COR-L47 (cell line): ENCODE measurements at places on chromosomes 3 and 15.

- DNase-seq: no peak
Observed at GRCh38 chr3:165181556-165181955, 14.6 kb downstream of the SLITRK3 start.

GRCh38 chr3:76942101-76942500, 97.8 kb upstream of the ROBO2 start:
- DNase-seq: no peak

DNA sequence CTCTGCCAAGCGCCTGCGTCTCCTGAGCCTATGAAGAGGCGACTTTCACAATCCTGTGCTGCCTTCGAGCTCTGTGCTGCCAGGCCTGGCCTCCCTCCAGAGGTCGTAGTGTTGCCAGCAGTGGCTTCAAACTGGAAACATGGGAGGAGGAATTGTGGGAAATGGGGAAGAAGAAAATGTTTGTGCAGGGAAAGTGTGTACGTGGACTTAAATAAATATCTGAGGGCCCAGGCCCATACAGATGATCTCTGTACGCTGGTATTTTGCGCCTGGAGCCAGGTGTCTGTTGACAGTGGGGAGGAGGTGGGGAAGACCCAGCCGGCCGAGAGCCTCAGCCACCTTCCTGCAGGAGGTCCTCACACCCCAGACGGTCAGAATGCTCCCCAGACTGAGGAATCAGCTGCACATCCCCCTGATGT, 44.6 kb downstream of the ZBTB38 start:
- no peak for DNase-seq

GRCh38 chr15:68412218-68412617, 19.7 kb downstream of the ITGA11 start:
- no peak for DNase-seq

DNA sequence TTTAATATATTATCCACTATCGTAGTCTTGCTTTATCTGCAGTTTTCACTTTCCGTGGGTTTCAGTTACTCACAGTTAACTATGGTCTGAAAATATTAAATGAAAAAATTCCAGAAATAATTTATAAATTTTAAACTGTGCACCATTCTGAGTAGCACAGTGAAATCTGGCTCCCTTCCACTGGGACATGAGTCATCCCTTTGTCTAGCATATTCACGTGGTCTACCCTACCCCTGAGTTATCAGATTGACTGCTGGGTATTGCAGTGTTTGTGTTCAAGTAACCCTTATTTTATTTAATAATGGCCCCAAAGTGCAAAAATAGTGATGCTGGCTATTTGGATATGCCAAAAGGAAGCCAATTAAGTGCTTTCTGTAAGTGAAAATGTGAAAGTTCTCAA, 539.5 kb upstream of the AGTR1 start:
- DNase-seq: no peak

DNA sequence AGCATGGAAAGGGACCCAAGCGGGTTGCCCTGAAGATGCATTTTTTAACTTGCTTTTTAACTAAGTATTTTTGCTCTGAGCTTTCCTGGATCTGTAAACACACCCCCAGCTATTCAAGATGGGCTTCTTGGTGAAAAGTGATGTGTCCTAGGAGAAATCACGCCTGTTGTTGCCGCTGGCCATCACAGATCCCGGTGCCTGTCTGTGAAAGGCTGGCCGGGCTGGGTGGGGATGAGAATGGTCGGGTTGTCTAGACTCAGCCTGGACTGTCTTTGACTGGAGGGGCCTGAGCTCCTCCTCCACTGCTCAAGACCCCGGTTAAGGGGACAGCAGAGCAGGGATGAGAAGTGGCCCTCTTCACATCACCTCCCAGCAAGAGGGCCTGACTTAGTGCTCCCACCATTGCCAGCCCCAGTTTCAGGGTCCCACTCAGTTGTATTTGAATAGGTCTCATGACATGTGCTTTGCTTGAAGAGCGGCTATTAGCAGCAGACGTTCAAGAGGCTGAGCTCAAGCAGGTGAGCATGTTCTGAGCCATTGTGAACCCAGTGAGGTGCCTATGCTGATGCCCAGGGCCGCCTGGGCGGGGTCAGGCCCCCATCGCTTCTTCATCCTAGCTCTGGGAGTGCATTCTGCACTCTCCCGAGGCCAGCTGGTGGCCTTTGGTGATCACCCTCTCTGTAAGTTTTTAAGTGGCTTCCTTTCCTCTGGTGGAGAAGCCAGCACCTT, 79.9 kb downstream of the IGF1R start:
- no peak for DNase-seq

- DNase-seq: no peak
Observed at GRCh38 chr3:77835921-77836320, 796.0 kb downstream of the ROBO2 start.

DNA sequence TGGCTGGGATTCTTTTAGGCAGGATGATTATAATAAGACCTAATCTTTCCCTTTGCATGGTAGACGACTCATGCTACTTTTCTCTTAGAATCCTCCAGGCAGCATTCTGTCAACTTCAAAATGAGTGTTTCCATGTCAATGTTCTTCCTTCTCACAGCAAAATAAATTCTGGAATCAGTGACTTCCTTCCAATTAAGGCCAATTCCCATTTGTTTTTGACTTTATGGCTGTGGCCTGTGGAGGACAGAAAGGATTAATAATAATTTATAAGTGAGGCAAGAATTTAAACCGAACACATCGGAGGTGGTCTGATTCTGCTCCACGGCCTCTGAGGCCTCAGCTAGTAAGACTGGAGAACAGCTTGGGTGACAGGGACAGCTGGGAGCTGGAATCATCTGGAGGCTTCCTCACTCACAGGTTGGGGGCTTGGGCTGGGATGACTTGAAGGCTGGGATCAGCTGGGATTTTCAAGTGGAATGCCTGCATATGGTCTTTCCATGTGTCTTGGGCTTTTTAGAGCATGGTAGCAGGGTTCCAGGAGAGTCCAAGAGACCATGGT, 241.8 kb upstream of the MCTP2 start:
- DNase-seq: no peak

DNA sequence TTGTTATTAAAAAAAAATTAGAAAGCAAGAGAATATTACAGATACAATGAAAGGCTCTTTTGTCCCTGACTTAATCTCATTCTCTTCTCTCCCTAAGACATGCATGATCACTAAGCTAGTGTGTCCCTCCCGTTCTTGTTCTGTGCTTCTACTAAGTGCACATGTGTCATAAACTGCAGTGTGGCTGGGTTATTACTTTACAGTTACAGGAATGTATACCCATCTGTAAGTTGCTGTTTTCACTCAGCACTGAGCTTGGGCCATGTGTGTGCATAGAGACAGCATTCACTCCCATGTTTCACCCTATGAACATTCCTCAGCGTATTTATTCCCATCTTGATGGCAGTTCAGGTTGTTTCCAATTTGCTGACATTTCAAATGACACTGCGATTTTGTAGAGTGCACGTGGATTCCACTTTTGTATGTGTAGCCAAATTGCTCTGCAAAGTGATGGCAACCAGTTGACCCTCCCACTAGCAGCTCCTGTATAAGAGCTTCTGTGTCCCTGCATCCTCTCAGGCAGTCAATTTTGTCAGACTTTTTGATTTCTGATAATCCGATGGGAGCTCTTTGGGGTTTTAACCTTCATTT, 145.8 kb upstream of the UBE2E1 start:
- no peak for DNase-seq

GRCh38 chr3:103195216-103195615, 760.4 kb downstream of the ZPLD1 start:
- DNase-seq: no peak

- DNase-seq: no peak
Observed at GRCh38 chr3:146466604-146467003, 2.8 kb downstream of the PLSCR2 start.

DNA sequence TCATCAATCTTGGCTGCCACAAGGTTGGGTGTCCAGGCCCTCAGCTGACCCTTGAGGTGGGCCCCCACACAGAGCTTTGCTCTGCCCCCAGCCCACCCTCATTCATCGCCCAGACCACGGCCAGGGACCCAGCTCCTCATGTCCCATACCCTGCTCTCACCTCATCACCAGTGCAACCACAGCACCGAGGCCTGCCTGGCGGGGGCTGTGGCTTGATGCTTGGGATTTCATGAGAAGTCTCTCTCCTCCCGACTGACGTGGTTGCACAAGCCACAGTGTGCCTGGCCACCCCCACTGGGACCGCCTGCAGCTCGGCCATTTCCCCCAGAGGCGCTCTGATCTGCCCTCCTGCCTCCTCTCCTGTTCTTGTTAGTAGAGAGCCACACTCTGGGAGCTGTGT, 45.4 kb upstream of the MTMR10 start:
- no peak for DNase-seq

DNA sequence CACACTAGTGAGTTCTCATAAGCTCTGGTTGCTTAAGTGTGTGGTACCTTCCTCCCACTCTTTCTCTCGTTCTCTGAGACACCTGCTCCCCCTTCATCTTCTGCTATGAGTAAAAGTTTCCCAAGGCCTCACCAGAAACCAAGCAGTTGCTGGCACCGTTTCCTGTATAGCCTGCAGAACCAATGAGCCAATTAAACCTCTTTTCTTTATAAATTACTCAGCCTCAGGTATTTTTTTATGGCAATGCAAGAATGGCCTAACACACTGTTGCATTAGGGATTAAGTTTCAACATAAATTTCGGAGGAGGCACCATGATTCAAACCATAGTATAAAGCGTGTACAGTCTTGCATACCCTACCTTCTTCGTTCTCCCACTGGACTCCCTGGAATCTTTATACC, 252.3 kb upstream of the CHRM5 start:
- no peak for DNase-seq

- DNase-seq: no peak
Observed at GRCh38 chr3:138234401-138235179, 47.5 kb downstream of the ARMC8 start.

DNA sequence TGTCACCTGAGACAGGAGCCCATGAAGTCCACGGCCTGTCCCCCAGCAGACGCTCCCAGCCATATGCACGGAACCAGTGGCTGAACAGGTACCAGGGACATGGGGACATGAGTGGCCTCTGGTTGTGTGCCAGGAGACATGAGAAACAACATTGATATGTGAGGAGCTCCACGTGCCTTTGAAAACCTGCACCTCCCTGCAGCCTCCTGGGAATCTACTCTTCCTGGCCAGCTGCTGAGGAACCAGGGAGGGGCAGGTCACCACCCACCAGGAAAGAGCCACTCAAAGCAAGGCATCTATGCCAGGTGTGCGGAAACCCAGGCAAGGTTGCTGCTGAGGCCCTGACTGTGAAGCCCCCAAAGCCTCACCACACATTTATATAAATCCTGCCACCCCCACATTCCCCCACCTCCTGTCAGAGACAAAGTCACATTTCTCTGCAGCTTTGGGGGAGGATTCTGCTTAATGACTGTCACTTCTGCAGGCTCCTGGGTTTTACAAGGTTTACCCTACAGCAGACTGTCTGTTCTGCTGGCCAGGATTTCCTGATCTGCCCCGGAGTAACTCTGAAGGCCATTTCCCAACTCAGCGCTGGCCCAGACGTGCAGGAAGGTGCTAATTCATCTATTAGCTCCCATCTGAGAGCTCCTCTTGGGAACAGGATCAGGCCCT, 110.8 kb downstream of the ADCY5 start:
- DNase-seq: no peak

GRCh38 chr15:31265871-31266711, 60.5 kb upstream of the KLF13 start:
- DNase-seq: no peak

DNA sequence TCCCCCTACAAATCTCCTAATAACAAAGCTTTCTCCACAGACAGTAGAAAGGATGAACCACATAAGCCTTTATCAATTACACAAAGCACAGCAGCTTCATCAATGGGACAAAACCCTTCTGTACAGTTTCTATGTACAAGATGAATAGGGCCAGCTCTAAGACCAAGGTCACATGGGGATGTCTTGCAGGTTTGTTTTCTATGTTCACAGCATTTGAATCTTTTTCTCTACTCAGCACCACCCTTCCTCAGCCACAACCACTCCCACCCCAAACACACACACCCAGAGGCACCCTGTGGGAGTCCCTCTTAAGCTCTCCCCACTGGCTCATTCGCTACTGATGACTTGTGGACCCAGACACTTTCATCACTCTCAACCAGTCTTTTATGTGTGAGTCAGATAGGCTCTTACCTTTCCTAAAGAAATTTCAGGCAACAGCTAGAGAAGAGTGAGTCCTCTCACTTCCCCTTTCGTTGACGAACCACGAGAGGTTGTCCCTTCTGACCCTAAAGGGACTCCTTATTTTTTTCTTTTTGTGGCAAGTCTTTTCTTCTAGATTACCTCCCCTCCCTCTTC, 57.9 kb downstream of the ARHGAP31 start:
- DNase-seq: no peak

DNA sequence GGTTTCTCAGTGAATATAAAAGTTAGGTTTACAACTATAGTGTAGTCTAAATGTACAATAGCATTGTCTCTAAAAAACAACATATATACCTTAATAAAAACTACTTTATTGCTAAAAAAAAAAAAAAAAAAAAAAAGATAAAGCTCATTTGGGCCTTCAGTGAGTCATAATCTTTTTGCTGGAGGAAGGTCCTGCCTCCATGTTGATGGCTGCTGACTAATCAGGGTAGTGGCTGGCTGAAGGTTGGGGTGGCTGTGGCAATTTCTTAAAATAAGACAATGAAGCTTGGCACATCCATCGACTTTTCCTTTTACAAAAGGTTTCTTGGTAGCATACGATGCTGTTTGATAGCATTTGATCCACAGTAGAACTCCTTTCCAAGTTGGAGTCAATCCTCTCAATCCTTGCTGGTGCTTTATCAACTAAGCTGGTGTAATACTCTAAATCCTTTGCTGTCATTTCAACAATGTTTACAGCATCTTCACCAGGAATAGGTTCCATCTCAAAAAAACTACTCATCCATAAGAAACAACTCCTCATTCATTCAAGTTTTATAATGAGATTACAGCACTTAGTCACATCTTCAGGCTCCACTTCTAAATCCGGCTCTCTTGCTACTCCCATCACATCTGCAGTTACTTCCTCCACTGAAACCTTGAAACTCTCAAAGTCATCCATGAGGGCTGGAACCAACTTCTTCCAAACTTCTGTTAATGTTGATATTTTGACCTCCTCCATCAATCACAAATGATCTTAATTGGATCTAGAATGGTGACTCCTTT, 13.3 kb downstream of the ZNF280D start:
- DNase-seq: no peak

- DNase-seq: no peak
Observed at GRCh38 chr3:127712461-127712860, 39.7 kb downstream of the ABTB1 start.

DNA sequence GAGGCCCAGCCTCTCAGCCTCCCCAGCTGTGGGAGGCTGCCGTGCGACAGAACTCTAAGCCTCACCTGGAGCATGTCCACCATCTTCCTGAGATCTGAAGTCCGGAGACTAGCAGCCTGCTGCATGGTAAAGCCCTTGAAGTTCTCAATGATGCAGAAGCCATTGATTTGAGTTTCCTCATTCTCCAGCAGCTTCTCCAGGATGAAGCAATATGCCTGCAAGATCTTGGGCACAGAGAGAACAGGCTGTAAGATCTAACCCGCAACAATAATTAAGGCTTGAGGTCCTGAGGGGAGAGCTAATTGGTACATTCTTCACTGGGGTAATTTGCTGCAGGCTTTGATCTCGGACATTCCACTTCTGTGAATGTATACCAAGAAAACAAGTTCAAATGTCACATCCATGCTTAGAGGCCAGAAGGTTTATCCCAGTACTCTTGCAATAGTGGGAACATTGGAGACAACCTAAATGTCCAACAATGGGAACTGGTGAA, 9.7 kb downstream of the RLBP1 start:
- no peak for DNase-seq
